SJSA1 (cell line): ENCODE measurements at places on chromosomes 3 and 15. TPM values are rescaled to one million over a fixed set of nuclear protein-coding genes. Genes with fewer than 3 reads are reported as not detected.

GRCh38 chr3:194095464-194095863 lies 40.5 kb upstream of the HES1 start:
- DNase-seq = no peak

DNA sequence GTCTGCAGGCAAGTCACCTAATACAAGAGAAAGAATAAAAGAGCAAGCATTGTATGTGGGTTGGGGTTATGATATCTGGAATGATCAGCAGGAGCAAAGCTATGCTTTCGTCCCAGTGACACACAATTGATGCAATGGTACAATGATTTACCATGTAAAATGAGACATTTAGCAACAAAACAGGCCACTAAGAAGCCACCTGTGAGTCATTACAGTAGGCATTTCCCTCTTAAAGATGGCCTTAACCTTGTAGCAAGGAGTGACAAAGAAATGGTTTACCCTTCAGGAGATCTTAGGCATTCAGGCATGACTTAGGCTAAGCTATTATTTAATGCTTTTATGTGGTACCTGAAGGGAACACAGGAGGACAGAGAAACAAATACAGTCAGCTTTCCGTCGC lies 373.3 kb upstream of the RBMS3 start:
- no peak for DNase-seq

SLC2A2 gene
- total RNA-seq = not detected in 2 replicates

ANKRD63 gene
- 11.4 and 13.6 TPM in 2 replicates for total RNA-seq

GRCh38 chr3:179666436-179667035 lies 13.7 kb downstream of the USP13 start:
- DNase-seq = no peak

- no peak for DNase-seq
Observed at GRCh38 chr3:143595456-143596077, 252.7 kb downstream of the SLC9A9 start.
